Bronchial epithelial cell (primary cell): ENCODE measurements at places on chromosomes 13 and 19.

- DNase-seq = peak; percentile 9
Observed at GRCh38 chr19:52896431-52897137, 851 bp downstream of the ZNF320 start.

GRCh38 chr19:16261584-16262368 is 62.9 kb upstream of the KLF2 start:
- DNase-seq = no peak

GRCh38 chr19:33385956-33386355 is 12.4 kb downstream of the CEBPG start:
- no peak for DNase-seq

- no peak for DNase-seq
Observed at GRCh38 chr19:1046836-1047695, 7.2 kb downstream of the ABCA7 start.

DNA sequence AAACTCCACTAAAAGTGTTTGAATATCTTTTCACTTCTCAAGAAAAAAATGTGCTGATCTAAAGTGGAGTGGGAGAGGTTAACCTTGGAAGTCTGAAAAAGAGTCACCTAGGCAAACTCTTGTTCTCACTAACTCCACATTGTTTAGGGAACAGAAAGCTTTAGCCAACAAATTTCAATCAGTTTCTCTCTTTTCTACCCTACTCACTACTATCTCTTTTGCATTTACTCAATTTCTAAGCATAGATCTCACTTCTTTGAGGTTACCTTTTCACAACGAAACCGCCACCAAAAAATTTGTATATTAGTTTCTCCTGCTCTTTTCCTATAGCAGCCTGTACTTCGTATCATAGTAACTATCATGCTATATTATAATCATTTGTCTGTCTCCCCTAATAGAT is 6.3 kb downstream of the NHLRC3 start:
- DNase-seq = no peak

- no peak for DNase-seq
Observed at GRCh38 chr19:50669302-50670101, 20.3 kb downstream of the C19orf81 start.

DNA sequence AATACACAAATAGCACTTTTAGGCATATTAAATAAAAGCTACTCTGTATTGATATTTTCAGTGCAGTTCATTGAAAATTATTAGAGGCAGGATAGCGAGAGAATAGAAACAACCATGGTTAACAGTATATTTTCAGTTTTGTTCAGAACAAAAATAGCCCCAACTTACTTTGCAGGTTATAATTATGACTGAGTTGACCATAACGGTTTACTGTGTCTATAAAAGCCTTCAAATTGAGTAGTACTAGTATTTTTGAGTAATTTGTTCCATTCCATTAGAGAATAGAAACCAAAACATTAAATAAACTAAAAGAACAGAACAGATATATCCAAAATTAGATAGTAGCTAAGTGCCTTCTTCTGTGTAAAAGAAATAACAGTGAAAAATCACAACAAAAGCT is 1108.4 kb upstream of the PCDH20 start:
- no peak for DNase-seq

GRCh38 chr13:59643906-59644626 is 519.7 kb downstream of the DIAPH3 start:
- no peak for DNase-seq

- DNase-seq = no peak
Observed at GRCh38 chr13:96947343-96947910, 46.8 kb downstream of the OXGR1 start.

DNA sequence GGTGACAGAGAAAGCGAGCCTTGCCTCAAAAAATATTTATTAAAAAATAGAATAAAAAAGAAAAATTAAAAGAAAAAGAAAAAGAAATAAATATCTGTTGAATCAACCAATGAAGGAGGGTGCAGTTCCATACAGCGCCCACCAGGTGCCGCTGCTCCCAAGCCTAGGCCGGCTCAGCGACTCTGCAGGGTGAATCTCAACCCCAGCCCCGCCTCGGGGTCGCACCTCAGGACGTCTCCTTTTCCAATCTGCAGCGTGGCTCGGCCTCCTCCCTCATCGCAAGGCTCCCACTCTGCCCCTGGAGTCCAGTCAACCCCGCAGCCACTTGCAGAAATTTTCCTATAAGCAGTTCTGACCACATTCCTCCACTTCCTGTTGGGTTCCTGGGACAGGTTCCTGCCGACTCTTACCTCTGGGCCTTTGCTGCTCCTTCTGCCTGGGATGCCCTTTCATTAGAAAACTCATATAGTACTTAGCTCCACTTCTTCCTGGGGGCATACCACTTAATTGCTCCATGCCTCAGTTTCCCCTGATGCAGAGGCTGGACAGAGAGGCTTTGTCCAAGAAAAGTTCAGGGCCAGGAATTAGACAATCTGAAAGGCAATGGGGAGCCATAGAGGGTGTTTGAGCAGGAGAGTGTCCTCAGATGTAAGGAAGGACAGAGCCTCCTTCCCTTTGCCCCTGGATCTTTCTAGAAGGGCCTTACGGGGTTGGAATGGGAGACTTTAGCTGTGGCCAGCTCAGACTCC is 24.3 kb downstream of the NFILZ start:
- peak; percentile 3 for DNase-seq

GRCh38 chr13:27489456-27489855 is 39.1 kb upstream of the MTIF3 start:
- DNase-seq = no peak

DNA sequence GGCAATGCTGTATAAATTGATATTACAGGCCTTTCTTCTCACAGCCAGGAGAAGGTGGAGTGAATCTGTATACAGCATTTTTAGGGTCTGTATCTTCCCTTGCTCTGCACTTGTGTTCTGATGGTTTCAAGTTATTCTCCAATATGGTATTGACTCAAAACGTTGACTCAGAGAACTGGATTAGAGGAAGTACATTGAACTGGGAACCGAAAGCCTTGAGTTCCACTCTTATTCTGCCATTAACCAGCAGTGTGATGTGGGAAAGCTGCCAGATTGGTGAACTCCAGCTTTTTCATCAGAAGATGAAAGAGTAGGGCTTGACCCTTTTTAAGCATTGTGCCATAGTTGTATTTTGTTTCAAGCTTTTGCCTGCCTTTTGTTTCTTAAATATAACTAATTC is 167.7 kb downstream of the SPRY2 start:
- no peak for DNase-seq

- DNase-seq = no peak
Observed at GRCh38 chr19:5041168-5041912, 72.4 kb downstream of the KDM4B start.

DNA sequence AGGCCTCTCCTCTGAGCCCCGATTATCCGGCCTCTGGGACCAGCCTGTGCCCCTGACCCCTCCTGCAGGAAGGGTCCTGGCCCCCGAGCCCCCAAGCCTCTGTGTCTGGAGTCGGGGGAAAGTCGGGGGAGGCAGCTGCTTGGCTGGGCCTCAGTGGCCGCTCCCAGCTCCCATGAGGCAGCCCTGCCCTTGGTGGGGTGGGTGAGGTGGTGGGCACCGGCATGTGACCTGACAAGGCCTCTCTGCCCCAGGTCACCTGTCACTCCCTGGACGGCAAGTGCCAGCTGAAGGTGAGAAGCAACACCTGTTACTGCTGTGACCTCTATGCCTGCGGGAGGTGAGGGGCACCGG is 41.5 kb downstream of the TMEM255B start:
- no peak for DNase-seq

- no peak for DNase-seq
Observed at GRCh38 chr13:63972328-63972727, 2556.7 kb upstream of the PCDH20 start.

DNA sequence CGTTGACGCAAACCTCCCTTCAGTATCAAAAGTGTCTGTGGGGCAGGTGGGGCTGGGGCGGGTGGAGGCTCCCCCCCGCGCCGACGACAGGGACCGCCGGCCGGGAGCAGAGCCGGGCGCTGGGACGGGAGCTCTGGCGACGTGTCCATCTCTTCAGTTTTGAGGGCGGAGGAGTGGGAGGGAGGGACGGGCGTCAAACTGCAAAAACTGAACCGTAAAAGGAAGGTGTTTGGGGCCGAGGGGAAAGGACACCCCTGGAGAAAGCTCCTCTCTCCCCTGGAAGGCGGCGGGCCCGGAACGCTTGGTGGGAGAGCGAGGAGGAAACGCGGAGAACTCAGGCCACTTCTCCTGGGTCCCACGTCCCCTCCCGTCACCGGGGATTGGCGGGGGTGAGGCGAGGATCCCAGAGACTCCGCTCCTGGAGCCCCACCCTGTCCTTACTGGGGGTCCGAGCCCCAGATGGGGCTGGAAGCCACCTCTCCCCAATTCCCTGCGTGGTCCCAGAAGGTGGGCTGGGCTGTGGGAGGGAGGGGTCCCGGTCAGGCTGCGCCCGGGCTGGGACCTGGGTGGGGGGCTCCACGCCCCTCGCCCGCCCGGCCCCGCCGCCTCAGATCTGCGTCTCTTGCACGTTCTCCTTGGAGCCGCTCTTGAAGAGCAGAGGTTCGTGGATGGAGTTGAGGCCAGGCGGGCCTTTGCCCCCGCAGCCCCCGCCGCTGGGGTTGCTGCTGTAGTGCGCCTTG is 3.4 kb upstream of the ASPDH start:
- DNase-seq = no peak

GRCh38 chr13:46624821-46625220 is 71.9 kb downstream of the LRCH1 start:
- no peak for DNase-seq

- DNase-seq = peak; percentile 7
Observed at GRCh38 chr13:80716610-80717081, 375.7 kb upstream of the SPRY2 start.

DNA sequence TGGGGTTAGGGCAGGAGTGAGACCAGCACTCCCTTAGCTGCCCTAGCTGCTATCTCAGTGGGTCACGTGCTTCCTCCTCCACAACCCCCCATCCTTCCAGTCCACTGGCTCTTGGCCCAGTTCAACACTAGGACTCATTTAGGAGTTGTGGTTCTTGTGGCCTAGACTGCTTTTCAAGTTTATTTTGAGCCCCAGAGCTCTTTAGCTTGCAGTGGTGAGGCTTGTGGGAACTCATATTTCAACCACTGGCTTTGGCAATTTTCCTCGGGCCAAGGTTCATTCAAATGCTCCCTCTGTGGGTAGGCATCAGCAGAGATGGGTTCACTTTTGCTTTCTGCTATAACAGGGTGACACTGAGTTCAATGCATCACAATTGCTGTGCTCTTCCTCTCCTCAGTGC is 436.2 kb upstream of the SLITRK5 start:
- no peak for DNase-seq

DNA sequence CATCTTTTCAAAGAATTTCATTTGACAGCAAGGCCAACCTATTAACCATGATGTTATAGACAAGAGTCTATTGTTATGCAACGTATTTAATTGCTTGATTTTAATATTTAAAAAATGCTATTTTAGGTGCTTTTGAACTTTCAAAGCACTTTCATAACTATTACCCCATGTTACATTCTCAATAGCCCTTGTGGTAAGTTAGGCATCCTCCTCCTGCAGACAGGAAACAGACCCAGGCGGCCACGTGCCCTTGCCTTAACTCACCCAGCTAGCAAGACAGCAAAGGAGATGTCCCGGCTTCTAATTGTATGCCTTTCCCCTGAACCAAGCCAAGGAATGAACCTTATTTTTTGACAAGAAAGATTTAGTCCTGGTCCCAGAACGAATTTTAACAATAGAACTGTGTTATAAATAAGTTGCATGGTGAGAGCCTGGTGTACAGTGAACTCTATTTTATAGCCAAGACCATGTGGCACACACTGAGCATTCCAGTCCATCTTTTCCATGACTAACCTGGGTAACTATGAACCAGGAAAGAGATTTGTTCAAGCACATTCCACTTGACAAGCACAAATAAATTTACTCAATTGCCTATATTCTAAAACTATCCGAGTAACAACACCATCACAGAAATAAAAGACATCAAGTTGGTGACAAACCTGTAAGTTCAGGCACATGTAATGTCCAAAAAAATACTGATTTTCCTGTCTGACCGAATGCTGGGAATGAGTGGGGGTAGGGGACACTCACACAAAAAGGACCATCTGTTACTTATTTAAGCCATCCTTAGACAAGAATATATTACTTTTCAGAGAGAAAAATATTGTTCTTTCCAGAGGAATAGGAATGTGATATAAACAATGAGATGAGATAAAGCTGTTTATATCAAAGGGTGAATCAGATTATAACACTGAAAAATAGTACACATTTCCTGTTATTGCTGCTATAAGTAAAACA is 163.0 kb downstream of the EFNB2 start:
- DNase-seq = peak; percentile 61

DNA sequence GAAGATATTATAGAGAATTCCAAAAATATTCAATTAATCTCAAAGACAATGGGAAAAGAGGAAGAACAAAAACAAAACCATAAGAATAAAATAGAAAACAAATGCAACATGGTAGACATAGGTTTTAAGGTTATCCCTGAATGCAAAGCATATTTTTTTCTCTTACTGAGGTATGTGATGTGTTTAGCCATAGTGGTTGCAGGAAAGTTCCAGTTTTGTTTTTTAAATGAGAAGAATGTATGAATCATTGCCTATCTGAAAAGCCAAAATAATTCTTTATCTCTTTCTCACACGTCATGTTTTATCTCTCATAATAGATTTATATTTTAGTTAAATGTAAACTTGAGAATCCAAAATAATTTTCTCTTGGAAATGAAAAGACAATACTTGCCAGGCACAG is 2591.7 kb upstream of the PCDH20 start:
- DNase-seq = no peak

DNA sequence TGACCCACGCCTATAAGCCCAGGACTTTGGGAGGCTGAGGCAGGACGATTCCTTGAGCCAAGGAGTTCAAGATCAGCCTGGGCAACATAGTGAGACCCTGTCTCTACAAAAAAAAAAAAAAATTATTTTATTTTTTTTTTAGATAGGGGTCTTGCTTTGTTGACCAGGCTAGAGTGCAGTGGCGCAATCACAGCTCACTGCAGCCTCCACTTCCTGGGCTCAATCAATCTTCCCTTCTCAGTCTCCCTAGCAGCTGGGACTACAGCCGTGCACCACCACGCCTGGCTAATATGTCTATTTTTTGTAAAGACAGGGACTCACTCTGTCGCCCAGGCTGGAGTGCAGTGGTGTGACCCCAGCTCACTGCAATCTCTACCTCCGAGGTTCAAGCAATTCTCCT is 4.7 kb downstream of the C19orf38 start:
- DNase-seq = no peak

GRCh38 chr13:101623470-101624209 is 171.2 kb downstream of the ITGBL1 start:
- peak; percentile 65 for DNase-seq

DNA sequence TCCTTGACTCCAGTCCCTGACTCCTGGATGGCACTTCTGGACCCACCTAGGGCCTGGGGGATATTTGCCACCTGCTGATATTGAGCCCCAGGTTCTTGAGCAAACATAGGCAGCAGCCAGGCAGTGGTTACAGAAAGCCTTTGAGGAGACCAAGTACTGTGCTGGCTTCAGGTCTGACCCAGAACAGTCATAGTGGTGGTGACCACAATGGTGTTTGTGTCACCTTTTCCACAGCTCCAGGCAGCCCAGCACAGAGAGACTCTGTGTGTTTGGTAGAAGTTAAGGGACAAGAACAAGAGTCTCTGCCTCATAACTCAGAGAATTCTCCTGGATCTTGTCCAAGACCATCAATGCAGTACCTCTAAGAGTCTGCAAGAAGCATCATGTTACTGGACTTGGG is 14.6 kb upstream of the CLC start:
- no peak for DNase-seq
